ENCODE measurements at places on chromosomes 12 and 14.

- no peak for DNase-seq
Measured at GRCh38 chr12:45601888-45602287, 127.6 kb upstream of the ARID2 start.

GRCh38 chr14:32430326-32430725 is 101.2 kb downstream of the AKAP6 start:
- DNase-seq, result no peak

DNA sequence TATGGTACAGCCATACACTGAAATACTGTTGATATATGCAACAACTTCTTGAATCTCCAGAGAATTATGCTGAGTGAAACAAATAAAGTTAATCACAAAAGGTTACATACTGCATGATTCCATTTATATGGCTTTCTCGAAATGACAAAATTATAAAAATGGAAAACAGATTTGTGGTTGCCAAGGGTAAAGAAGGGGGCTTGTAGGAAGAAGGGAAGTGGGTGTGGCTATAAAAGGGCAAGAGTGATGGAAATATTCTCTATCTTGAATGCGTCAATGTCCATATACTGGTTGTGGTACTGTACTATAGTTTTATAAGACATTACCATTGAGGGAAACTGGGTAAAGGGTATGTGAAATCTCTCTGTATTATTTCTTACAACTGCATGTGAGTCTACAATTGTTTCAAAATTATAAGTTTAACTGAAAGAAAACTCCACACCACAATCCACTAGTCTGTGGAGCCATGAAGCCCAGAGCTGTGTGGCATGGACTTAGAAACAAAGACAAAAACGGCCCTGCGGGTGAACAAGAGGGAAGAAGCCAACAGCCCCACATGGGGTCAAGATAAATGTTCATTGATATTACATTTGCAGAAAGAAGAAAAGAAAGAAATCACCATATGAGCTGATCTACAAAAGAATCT is 18.3 kb upstream of the TSPAN11 start:
- DNase-seq, result no peak

- no peak for DNase-seq
Measured at GRCh38 chr12:3727877-3728632, 24.9 kb downstream of the CRACR2A start.

DNA sequence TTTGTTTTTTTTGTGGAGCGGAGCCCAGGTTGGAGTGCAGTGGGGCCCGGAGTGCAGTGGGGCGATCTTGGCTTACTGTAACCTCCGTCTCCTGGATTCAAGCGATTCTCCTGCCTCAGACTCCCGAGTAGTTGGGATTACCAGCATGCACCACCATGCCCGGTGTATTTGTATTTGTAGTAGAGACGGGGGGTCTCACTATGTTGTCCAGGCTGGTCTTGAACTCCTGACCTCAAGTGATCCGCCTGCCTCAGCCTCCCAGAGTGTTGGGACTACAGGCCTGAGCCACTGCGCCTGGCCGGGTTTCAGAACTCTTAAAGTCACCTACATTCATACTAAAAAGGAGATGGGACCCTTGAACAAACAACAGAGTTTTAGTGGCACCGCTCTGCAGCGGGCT is 52.7 kb downstream of the KRT80 start:
- DNase-seq, result no peak

DNA sequence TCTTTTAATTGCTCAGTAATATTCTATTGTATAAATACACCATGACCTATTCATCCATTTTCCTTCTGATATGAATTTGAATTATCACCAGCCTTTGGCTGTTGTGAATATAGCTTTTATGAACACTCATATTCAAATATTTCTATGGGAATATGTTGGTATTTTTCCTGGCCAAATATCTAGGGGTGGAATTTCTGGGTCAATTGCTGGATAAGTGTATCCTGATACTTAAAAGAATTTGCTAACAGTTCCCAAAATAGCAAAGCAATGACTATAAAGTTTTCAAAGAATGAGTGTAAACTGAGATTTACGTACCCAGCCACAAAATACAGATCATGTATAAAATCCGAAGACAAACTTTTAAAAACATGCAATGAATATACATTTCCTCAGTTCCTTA is 148.7 kb upstream of the CLEC14A start:
- no peak for DNase-seq

- DNase-seq, result no peak
Measured at GRCh38 chr14:74841230-74842207, 34.4 kb downstream of the PROX2 start.

DNA sequence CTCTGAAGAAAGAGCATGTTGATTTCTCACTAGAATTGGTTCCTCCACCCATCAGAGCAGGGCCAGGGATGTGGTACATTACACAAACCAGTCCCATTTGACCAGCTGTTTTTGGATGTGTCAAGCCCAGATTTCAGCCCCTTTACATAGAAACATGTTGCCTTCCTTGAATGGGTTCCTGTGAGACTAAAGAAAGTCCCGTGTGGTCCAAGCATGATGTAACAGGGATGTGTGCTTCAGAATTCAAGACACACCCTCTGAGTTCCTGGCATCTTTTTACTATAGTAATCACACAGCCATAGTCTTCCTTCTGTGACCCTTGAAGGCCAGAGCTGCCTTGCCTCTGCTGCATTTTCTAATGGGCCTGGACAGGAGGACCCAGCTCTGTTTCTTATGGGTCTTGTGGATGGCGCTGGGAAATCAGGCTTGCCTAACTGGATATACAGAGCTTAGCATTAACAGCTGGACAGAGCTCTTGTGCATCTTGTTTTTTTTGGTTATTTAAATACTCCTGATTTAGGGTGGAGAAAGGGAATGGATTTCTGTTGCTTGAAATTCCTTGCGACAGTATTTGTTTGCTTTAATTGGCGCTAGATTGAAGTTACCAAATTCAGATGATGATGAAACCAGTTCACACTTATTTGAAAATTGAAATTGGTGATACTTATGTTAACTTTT is 341.0 kb downstream of the ZFP36L1 start:
- DNase-seq, result no peak

DNA sequence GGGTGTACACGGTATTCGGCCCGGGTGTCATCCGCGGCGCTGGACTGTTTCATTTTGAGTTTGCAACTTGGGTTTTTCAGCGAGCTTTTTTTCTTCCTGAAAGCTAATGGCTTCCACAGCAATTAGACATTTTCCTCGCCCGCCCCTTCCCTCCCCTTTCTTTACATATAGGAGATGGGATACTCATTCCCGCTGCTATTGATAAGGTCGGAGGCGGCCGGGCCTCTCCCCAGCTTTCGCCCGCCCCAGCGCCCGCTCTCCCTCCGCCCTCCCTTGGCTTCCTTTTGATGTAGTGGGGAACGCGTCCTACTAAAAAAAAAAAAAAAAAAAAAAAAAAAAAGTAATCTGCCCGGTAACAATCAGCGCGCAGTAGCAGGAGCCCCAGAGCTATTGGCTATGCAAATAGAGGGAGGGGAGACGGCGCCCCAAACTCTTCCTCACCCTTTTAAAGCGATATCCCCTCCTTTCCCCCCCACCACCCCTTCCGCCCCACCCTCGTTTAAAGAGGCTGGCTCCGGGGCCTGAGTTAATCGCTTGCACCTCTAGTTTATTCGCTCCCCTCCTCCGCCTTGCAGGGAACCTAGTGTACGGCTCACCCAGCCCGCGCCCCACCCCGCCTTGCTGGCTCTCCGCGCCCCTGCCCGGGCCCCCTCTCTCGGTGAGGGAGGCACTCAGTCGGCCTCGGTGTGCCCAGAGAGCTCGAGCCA is 1.7 kb upstream of the CCND2 start:
- peak; percentile 74 for DNase-seq

DNA sequence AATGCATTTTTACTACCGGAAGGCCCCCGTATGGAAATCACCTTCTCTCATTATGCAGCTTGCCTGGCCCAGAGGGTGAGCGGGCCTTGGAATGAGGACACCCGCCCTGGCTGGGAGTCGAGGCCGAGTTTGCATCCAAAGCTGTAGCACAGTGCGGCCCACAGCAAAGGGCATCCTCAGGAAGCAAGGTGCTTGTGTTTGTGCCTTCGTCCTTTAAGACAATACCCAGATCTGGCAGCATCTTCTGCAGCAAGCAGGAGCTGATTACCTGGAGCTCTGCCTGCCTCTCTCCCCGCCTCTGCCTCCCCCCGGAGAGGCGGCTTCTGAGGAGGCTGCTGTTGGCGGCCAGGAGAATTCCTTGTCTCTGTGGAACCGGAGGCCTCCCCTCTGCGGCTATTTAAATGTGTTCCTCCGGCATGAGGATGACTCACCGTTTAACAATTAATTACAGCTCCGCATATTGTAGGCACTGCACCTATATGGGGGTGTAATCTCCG is 145.3 kb downstream of the CACNA1C start:
- no peak for DNase-seq

DNA sequence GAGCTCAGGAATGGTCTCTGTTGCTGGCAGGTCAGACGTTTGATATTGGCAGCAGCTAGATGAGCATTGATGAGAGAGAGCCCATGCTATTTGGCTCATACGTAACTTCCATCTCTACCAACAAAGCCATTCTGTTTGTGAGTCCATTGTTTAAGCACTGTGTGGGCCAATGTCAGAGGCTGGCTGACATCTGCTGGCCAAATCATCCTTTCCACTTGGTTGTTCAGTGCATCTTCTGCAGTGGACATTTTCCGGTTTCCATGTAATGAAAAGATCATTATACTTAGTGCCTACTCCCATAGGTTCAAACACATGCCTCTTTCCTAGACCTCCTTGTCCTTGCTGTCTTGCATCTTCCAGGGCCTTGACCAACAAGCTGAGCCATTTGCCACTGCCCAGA is 59.2 kb downstream of the IFT81 start:
- no peak for DNase-seq

- no peak for DNase-seq
Measured at GRCh38 chr12:57611108-57611826, at the start of gene ARHGEF25. Gene ARHGEF25, plus strand, starts transcription at chr12:57611435. Its CDS starts 460 bp downstream, at chr12:57611895.

GRCh38 chr14:23620177-23620702 is 15.9 kb upstream of the DHRS2 start:
- no peak for DNase-seq

- DNase-seq, result no peak
Measured at GRCh38 chr14:22807432-22808087, 7.7 kb downstream of the SLC7A7 start.

- no peak for DNase-seq
Measured at GRCh38 chr12:75259143-75259542, 49.5 kb upstream of the KCNC2 start.

DNA sequence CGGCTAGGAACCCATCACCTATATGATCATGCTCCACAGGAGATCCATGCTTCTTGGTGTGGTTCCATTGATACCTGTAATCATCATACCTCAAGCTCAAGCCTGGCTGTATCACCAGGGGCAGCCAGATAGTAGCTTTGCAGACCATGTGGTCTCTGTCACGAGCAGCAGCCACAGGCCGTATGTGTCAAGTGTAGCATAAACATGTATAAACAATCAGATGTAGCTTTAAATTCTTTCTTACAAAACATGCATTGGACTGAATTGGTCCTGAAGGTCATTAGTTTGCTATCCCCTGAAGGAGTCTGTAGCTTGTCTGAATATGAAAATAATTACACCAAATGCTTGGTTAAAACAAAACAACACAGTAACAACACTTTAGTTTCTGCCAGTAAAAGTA is 1223.2 kb upstream of the TMEM132C start:
- DNase-seq, result no peak

DNA sequence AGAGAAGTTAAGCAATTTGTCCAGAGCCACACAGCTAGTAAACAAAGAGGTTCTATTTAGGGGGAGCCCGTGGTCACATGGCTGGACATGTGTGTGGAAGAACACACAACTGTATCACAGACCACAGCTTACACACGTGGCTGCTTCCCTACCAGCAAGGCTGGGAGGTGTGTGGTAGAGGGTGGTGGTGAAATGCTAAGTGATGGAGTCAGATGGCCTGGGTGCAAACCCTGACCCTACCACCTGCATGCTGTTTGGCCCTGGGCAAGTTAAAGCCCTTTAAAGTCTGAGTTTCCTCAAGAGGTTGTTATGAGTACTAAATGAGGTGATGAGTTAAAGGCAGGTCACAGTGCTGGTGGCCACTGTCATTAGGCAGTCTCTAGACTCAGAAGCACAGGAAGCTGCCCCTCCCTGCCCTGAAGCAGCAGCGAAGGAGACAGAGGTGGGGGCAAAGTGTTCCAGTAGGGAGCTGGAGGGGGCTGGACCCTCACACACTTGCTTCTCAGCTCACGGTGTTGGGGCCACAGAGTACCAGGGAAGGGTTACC is 64.2 kb downstream of the ERH start:
- no peak for DNase-seq

- no peak for DNase-seq
Measured at GRCh38 chr14:25588751-25589150, 538.8 kb upstream of the STXBP6 start.

DNA sequence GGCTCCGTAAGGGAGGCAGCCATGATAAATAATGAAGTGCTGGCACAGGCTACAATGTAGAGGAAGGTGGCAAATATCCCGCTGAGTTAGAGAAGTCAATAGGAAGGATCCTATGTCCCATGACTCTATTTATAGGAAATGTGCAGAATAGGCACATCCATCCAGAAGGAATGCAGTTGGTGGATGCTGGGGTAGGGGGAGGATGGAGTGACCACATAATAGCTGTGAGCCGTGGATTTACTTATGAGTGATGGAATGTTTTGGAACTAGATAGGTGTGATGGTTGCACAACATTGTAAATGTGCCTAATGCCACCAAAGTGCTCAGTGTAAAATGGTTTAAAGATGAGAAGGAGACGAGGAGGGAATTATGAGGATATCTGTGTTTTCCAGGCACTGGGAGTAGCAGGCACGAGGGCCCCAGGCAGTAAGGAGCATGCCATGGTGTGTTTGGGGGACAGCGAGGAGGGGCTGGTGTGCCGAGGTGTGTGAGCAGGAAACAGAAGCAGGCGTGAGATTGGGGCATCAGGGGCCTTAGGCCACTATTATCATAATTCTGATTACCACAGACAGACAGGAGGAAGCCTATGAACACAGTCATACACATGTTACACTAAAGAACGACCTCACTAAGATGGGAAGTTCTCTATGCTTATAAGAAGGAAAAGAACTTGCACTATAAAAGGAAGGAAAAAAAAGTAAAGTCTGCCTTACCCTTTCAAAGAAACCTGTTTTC is 837.3 kb upstream of the TMEM132C start:
- DNase-seq, result no peak

- DNase-seq, result no peak
Measured at GRCh38 chr12:100359248-100359647, 2.4 kb downstream of the SLC17A8 start.

DNA sequence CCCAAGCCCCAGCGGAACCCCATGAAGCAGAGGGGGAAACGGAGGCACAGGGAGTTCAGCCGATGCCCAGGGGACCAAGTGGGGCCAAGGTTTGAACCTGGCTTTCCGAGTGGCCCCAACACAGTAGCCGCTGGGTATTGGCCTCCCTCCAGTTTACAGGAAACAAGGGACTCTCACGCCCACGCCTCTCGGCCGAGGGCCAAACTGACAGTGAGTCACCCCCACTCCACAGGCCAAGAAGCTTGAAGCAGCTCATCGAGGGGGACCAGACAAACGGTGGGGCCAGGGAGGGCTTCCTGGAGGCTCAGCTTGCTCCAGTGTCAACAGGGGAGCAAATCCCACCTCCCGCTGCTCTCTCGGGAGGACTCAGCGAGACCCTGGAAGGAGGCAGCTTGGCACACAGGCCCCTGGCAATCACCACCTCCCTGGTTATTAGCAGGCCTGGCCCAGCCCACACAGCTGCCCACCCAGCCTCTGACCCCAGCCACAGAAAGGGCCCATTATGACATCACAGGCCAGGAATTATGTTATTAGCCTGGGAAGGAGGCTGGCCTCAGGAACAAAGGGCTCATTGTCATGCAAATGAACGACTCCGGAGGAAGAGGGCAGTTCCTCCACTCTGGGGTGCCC is 54.6 kb downstream of the NCOR2 start:
- no peak for DNase-seq

GRCh38 chr12:122094735-122095631 is 16.4 kb downstream of the MLXIP start:
- DNase-seq, result no peak
